ENCODE measurements at places on chromosomes 16 and 17. TPM values are rescaled to one million over a fixed set of nuclear protein-coding genes. Genes with fewer than 3 reads are reported as not detected.

Gene TBCD
- total RNA-seq, result 24.7 TPM

Gene GEMIN4
- total RNA-seq, result 13.4 TPM

Gene CTF1
- total RNA-seq, result 0.42 TPM

Gene C1QTNF1
- 4.5 TPM for total RNA-seq

Gene FBF1
- 18.7 TPM for total RNA-seq

Gene AIPL1
- not detected for total RNA-seq

Gene SYCE1L
- total RNA-seq, result not detected

Gene CCDC144A
- total RNA-seq, result 0.42 TPM

Gene UMOD
- not detected for total RNA-seq

Gene AMFR
- total RNA-seq, result 196 TPM

DNA sequence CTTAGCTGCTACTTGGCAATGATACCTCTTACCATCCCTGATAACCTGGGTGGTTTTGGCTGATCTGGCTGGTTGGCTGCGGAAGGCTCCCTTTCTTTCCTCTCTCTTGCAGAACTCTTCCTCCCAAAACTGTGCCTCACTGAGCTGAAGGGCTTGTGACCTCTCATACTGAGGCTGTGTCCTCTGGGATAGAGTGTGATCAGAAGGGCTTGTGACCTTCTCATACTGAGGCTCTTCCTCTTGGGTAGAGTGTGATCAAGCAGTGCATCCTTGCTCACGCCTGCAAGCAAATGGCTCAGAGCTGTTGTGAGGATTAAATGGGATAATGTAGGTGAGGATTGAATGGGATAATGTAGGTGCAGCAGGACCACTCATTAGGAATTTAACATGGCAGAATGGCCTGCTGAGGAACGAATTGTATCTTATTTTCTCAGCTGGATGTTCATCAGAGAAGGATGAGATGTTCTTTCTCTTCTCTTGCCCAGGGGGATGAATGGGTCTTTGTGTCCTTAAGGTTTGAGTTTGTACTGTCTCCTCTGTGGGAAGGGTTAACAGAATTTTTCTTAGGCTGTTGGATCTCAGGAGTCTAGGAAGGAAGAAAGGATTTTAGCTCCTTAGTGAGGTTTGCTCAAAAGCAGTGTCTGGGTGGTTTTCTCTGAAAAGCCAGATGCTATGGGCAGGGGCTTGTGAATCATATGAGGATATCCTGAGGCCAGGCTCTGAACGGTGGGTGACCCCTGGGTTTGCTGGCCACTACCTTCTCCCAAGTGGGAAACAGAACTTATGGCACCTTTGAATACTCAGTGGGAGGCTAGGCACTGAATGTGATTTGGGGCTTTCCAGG is 130.0 kb upstream of the HS3ST2 start:
- no peak for DNase-seq

GRCh38 chr16:66043326-66043725 is 323.2 kb upstream of the CDH5 start:
- no peak for DNase-seq

DNA sequence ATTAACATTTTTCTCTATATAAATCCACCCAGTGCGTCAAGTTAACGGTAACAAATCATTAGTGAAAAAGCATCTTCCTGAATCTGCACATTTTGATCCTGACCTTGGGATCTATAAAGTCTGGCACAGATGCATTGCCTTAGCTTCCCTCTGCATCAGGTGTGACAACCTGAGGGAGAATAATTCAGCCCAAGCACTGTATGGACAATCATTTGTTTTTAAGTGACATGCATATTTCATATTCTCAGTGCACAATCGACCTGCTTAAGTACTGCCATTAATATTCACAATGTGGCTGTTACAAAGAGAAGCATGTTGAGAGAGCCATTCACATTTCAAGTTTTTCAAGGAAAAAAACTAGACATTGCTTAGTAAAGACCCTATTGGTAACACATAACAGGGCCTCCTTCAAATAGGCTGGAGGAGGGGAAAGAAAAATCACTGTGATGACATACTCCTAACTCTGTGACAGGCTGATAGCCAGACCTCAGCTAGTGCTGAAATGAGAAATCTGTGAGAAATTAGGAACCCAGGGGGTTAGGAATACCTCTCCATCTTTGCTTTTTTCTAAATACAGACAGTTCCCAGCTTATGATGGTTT is 505.3 kb upstream of the CDH5 start:
- DNase-seq, result no peak

DNA sequence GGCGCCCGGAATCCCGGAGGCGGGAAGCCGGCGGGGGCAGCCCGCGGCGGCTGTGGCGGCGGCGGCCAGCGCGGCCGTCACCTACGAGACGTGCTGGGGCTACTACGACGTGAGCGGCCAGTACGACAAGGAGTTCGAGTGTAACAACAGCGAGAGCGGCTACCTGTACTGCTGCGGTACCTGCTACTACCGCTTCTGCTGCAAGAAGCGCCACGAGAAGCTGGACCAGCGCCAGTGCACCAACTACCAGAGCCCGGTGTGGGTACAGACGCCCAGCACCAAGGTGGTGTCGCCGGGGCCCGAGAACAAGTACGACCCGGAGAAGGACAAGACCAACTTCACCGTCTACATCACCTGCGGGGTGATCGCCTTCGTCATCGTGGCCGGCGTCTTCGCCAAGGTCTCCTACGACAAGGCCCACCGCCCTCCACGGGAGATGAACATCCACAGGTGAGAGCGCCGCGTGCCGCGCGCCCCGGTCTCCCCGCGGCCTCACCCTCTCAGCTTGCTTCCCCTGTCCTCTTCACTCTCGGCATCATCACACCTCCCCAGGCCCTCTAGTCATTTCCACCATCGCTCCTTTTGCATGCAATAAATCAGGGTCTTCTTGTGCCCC is 706 bp downstream of the SHISA6 start:
- DNase-seq, result no peak

DNA sequence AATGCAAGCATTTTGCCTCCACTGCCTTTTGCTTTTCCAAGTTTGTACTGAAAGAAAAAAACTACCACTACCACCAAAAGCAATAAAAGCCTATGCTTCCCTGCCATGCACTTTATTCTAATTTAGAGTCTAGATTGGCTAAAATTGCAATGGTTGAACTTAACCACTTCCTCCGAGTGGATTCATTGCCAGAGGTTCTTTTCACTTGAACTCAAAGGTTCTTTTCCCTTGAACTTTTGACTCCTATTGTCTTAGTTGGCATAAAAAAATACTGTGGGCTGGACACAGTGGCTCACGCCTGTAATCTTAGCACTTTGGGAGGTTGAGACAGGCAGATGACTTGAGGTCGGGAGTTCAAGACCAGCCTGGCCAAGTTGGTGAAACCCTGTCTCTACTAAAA is 319.8 kb upstream of the GOT2 start:
- DNase-seq, result peak; percentile 80

GRCh38 chr16:68644715-68645493 is at the start of gene CDH3:
TSS of gene CDH3 (plus strand) at chr16:68645310. CDS start at chr16:68645380, 70 bp downstream.
- DNase-seq, result peak; percentile 68

- peak; percentile 6 for DNase-seq
Measured at GRCh38 chr17:12472252-12473173, 193.2 kb upstream of the MYOCD start.

DNA sequence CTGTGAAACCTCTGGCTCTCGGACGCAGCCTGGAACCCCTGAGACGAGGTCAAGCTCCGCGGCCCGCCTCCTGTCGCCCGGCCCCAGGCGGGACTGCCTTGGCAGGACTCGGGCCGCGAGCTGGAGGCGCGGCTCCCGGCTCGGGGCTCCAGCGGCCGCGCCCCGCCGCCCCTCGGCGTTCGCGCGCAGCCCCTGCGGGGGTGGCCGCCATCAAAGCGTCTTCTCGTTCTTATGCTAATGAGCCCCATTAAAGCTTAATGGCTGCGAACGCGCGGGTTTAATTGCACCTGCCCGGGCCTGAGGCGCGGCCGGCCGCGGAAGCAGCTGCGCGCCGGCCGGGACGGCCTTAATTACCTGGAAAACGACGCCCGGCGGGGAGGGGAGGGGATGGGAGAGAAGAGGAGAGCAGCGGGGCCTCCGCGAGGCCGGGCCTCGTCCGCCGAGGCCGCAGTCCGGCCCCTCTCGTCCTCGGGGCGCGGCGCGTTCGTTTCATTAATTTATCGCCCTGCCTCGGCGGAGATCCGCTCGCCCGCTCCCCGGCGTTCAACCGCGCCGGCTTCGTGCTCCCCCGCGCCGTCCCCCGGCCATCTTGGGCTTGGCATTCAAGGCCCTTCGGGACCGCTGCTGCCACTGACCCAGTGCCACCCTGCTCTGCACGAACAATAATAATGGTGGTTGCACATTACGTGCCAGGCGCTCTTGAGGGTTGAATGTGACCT is 19.2 kb downstream of the RAI1 start:
- no peak for DNase-seq

DNA sequence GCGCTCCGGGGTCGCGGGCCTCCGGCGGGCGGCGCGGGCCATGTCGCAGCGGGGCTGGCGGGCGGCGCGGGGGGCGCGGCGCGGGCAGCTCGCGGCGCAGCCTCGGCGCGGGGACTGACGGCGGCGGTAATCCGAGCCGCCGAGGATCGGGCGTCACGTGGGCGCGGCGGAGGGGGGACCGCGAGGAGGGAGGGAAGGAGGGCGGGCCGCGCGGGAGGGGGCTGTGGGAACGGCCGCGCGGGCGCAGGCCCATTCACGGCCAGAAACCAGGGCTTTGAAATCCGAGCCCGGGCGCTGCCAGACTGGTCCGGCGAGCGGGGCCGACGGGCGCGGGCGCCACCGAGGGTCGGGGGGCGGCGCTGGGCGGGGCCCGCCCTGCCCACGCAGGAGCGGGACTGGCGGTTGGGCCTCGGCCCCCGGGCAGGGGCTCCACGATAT is at the start of gene MTSS2:
Gene MTSS2, minus strand, starts transcription at position 116 of the 438 bp plus-strand sequence. CDS start 262 bp downstream, outside the sequence.
- DNase-seq, result peak; percentile 86

DNA sequence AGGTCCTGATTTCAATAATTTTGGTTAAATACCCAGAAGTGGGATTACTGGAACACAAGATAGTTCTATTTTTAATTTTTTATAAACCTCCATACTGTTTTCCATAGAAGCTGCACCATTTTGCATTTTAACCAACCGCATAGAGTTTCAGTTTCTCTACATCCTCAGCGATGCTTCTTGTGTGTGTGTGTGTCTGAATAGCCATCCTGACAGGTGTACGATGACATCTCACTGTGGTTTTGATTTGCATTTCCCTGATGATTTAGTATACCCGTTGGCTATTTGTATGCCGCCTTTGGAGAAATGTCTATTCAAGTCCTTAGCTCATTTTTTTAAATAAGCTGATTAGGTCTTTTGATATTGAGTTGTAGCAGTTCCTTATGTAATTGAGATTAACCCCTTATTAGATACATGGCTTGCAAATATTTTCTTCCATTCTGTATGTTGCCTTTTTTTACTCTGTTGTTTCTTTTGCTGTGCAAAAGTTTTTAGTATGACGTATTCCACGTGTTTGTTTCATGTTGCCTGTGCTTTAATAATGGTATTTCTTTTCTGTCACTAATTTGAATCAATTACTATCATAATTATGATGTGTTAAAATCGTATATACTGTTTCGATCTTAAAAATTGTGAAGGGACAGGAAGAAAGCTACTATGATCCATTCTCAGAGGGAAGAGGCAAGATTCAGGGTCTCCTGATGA is 227.2 kb upstream of the MON1B start:
- no peak for DNase-seq

DNA sequence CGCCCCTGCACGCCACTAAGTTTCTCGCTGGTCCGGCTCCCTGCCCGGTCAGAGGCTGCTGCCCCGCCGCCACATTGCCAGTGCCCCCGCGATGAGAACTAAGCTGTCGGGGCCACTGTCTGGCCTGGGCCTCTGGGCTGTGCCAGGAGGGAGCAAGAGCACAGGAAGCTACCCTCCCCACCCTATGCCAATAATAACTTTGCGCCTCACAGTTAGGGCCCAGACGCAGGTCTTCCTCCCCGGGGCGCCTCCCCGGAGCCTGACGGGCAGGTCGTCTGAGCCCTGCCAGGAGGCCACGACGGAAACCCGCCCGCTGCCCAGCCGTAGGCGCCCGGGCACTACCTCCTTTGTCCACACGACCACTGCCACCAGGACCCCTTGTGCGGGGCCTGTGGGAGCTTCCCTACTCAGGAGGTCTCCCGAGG is 1.5 kb downstream of the ZFPM1 start:
- peak; percentile 61 for DNase-seq

DNA sequence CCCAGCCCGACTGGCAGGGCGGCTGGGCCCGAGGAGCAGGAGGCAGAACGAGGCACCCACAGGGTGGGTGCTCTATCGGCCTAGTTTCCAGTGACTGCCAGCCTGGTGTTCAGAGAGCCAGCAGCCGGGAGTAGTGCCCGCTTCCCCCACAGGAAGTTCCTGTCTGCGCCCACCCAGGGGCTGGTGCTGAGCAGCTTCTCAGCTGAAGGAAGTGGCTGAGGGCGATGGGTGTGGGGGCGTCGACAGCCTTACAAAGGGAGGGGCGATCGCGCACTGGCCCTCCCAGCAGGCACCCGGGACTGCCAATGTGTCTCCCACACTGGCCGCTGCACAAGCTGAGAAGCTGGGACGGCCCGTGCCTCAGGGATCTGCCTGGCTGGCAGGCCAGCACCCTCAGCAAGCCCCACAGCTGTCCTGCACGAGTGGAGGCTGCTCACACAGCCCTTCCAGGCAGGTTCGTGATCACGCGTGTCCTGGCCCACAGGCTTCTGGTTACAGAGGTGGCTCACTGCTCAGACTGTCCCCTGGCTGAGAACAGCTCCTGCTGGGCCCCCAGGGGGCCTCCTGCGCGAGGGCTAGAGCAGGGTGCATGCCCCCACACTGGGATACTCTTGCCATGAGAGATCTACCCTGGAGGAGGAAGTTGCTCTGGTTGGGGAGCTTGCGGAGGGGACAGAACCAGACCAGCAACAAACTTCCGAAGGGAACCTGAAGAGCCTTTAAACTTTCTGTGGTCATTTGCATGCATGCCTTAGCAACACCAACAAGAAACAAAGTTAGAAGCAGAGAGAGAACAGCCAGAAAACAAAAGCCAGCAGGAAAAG is 2.5 kb downstream of the RNF166 start:
- DNase-seq, result no peak

DNA sequence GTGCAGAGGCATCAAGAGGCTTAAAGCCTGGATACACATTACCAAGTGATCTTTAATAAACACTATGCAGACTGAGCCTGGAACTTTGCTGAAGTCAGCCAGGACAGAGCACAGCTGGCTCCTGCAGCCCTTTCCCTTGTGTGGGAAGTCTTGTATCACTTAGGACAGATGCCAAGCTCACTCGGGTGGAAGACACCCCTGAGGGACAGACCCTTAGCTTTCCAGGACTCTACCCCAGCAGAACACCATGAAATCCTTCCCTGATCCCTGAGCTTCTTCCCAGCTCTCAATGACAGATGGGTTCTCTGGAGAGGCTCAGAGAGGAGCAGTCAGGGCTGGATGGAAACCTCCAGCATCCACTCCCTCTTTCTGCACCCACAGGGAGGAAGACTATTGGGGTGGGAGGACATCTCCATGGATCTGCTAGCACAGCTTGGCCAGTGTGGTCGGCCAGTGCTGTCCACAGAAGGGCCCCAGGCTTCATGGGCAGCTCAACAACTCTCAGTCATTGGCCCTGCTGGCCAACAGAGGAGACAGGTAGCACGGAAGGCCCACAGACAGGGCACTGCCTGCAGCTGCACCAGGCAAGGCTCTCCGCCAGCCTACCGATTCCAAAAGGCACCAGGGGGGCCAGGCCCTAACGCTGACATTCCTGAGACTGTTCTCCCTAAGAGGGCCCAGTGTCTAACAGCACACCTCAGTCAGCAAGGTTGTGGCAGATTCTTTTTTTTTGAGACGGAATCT is 15.9 kb downstream of the RAB5C start:
- no peak for DNase-seq
